ENCODE measurements at places on chromosomes 5 and 9.
A peak's percentile ranks its signal among the peaks of the same experiment; 100 is the strongest.

- no peak for DNase-seq
These were observed 112.7 kb upstream of the NREP start for GRCh38 chr5:111869681-111870080.

GRCh38 chr5:29263915-29264351, 1929.6 kb upstream of the CDH6 start:
- no peak for DNase-seq

DNA sequence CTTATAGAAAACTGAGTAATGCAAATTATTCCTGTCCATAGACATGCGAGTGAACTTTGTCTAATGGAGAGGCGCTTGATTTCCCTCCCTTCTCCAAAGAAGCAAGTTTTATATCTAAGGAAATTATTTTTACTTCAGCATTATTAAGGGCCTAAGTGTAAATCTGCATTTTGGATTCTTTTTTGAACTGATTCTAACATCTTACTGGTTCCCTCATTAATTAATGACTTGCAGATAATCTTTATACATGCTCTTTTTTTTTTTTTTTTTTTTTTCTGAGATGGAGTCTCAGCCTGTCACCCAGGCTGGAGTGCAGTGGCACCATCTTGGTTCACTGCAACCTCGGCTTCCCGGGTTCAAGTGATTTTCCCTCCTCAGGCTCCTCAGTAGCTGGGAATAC, 209.5 kb downstream of the TLE4 start:
- DNase-seq = no peak

DNA sequence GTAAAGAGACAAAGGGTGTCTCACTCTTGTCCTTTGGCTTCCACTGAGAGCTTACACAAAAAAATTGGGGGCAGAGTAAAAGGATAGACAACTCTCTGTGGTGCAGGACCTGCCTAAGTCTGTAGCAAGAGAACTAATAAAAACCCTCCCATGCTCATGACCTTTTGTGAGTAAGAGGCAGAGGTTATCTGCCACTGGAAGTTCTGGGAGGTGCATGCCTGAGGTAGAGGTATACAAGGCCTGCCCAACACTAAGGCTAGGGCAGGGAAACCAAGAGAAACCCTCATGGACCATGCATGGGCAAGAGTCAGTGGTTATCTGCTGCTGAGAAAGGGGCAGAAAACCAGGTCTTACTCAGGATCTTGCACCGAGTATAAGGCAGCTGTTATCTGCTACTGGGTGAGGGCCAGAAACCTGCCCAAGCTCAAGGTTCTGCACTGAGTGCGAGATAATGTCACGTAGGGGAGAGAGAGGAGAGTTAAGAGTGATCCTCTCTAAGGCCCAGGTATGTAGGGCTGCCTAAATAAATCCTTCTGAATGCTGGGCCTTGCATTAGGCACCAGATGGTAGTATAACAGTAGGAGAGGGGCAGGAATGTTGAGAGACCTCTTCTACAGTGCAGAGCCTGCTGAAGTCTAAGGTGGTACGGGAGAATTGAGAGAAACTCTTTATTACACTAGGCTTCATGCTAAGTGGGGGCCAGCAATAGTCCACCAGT, 143.4 kb downstream of the MACROH2A1 start:
- peak; percentile 31 for DNase-seq

DNA sequence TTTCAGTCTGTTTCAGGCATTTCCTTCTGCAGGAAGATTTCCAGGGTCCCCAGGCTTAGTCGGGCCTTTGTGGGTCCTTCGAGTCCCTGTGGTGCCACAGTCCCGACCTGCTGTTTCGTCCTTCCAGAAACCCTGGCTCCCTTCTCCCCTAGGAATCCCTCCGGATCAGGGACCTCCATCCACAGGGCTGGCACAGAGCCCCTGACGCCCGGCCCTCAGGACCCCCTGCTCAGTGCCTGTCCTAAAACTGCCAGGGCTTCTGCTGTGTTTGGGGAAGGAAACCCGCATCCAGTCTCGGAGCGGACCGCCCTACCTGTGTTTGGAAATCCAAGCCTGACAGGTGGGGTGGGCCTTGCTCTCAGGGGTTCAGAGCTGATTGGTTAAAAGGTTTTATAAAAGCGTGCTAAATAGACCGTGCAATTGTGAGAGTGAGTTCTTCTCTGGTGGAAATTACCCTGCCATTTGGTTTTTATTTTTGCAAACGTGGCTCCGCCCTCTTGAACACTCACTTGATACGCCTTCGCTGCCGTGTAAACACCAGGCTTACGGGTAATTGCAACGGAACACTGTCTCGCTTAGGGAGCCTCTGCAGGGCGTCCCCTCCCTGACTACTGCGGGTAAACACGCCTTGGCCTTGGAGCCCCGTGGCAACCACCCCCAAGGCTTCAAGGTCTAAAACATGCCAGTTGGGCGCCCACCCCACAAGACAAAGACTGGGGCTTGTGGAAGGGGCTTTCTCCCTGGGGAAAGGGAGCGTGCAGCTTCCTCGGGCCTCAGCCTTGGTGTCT, 121.2 kb downstream of the PHF2 start:
- DNase-seq = peak; percentile 42

DNA sequence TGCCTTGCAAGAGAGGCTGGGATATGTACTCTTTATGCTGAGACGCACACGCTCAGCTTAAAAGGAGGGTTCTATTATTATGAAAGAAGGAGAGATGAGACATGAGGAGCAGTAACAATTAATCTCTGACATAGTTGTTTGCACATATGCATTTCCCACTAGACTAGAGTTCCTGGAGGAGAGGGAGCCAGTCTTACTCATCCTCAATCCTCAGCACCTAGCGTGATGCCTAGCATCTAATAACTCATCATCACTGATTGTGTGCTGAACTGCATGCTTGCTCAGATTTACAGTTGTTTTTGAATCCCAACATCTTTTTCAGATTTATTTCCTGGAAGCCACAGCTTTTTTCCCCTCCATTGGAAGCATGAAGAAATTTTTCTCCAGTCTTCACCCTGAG, 35.5 kb downstream of the GCNT4 start:
- no peak for DNase-seq

GRCh38 chr5:137122075-137122474, 377.1 kb downstream of the SPOCK1 start:
- DNase-seq = no peak

DNA sequence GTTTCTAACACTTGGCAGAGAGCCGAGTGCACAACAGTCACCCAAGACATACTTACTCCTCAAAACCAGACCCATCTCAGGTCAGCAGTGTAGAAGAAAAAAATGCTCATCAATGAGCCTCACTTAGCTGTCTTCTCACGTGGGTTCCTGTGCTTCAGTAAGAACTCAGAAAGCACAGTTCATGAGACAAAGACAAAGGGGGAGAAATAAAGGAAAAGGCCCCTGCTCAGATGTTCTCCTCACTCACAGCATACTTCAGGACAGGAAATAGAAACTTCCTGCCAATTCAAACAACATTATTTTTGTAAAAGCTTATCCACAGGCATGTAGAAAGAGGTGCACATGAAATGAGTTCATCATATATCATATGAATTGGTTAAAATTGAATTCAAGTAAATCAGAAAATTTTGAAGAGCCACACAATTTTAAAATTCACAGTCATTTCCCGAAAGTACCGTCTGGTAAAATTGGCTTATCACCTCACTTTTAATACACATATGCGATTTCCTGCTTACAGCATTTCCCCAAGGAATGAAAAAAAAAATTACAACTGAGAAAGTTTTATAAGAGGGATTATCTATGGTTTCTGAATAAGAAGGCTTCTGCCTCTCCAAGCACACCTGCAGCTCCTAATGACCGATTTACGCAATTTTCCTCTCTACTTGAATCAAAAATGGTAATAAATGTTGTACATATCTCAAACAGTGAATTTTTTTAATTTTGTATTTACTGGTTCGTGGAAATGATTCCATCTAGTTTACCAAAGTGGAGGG, 328.3 kb downstream of the TMEM167A start:
- DNase-seq = no peak

GRCh38 chr9:32430720-32431119, 46.3 kb downstream of the ACO1 start:
- DNase-seq = no peak

DNA sequence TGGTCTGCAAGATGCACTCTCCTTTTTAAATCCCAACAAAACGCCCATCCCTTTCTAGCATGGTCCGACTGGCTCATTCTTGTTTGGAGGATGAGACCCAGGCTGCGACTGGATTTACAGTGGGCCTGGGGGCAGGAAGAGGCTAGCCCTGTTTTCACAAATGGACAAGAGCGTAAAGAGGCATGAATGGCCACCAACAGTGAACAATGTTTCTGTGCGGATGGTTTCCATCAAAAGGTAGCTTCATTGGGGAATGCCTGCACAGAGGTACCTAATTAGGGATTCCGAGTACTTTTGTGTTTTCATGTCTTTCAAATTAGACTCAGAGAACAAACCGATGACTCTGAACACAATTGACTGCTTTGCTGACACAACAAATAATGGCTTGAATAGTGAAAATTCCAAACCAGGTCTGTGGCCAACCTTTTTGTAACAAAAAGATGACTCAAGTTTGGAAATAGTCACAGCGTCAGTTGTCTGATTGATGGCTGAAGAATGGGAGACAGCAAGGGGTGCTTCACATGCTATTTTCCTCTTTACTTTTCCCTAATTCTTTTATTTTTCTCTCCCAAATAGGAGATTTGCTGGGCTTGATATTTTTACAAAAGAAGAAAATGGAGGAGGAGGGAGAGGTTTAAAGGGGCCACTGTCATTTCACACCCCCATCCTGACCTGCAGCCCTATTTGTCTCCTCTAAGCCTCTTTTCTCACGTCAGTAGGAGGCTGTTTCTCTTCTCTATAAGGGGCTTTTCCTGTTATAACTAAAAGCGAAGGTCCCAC, 208.1 kb upstream of the S1PR3 start:
- DNase-seq = peak; percentile 20

- no peak for DNase-seq
These were observed 158.5 kb downstream of the TRPM3 start for GRCh38 chr9:70962761-70963440.

DNA sequence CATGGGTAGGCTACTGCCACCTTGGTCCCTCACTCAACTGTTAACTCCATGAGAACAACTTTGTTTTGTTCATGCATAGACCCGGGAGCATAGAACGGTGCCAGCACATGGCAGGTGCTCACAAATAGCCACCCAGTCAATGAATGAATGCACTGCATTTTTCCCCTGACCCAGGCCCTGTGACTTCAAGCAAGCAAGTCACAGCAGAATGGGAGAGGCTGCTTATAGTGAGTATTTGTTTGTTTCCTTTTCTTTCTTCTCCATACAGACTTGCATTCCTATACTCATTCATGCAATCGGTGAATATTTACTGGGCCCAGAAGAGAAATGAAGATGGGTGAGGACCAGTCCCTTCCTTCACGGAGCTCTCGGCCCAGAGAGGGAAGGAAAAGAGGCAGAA, 62.0 kb downstream of the SHB start:
- DNase-seq = no peak

- DNase-seq = no peak
These were observed 94.2 kb downstream of the PCSK1 start for GRCh38 chr5:96338624-96339415.

DNA sequence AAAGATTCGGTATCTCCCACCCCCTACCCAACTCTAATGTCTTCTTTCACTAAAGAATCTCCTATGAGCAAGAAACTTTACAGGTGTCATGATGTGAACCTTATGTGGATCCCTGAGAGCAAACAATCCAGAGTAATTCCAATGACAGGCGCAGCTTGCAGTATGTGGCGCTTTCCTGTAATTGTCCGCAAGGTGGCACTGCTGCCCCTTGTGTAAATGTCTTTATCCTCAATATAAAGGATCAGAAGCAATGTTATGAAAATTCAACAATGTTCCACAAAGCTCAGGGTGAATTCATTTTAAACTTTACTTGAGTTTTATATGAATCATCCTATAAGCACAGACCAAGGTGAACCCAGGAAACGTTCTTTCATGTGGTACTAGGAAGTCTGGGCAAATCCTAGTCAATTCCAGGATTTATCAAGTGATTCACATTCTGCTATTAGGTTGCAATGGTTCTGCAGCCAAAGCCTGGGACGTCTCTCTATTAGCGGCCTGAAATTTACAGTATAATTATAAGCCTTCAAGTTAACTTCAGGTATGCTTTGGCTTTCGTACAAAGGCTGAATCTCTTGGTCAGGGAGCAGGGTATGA, 113.7 kb downstream of the TRPM6 start:
- peak; percentile 90 for DNase-seq

DNA sequence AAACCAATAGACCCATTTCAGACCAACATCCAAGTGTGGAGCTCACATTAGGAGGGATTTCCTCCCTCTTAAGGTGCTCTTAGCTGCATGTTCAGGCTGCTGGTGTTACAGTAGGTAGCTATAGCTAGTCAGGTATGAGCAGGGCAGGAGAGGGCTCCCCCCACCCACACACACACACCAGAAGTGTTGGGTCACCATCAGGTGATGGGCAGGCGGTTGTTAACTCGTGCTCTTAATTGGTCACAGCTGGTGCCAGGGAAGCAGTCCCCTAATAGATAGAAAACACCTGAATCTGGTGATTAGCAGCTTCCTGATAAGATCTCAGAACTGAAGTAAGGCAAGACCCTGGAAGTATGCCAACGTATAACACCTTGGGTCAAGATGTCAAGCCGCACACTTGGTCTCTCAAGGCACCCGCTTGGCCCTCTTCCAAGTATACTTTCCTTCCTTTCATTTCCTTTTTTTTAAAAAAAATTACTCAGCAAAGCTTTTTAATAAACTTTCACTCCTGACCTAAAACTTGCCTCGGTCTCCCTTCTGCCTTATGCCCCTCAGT, 532.4 kb downstream of the DNAH5 start:
- no peak for DNase-seq

DNA sequence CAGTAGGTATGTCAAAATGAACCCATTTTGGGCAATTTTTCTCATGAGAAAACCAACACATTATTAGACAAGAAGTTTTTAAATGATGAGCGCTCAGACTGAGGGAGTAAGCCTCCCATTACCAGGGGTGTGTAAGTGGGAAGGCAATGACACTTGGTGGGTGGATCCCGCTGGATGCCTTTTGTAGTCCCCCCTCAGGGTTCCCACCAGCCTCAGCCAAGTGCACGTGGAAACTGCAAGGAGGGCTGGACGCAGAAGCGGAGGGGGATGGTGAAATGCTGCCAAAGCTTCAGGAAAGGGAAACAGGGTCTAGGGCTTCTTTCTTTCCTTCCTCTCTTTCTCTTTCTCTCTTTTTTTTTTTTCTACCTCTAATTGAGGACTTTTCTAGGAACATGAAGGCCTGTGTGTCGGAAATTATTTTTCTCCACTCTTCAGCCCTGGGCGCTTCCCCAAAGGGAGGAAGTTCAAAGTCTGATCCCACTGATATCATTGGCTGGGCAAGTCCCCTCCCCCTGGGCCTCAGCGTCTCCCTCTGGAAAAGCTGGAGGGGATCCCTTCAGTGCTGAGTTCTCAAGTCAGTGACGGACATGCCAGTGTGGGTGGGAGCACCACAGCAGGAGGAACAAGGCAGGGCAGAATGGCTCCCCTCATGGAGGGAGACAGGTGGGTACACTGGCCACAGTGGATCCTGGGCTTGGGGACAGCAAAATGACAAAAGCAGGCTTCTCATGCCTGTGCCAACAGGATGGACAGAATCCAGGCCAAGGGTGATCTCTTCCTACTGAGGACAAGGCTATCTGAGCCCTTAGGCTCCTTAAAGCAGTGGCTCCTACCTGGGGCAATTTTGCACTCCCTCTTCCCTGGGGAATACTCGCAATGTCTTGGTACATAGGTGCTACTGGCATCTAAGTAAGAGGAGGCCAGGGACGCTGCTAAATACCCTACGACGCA, 23.9 kb upstream of the SLC25A51 start:
- no peak for DNase-seq
